ENCODE measurements at places on chromosomes 2 and 18.

- no peak for DNase-seq
- no peaks in the 10 kb centered on the region for H3K36me3 ChIP-seq
- no peaks in the 10 kb centered on the region for H3K27me3 ChIP-seq
- H3K27ac ChIP-seq: no peak overlapping the region
- no peaks in the 10 kb centered on the region for H3K4me1 ChIP-seq
Observed at GRCh38 chr2:194096402-194096801, 1560.6 kb upstream of the SLC39A10 start.

- H3K36me3 ChIP-seq: peaks cover 3% of the 10 kb centered on the region
- H3K4me1 ChIP-seq: peaks cover 33% of the 10 kb centered on the region
- H3K27me3 ChIP-seq: no peaks in the 10 kb centered on the region
- no peak for DNase-seq
- H3K4me3 ChIP-seq: no peak overlapping the region
- H3K27ac ChIP-seq: no peak overlapping the region
Observed at GRCh38 chr2:38634684-38635083, 31.2 kb upstream of the GALM start.

DNA sequence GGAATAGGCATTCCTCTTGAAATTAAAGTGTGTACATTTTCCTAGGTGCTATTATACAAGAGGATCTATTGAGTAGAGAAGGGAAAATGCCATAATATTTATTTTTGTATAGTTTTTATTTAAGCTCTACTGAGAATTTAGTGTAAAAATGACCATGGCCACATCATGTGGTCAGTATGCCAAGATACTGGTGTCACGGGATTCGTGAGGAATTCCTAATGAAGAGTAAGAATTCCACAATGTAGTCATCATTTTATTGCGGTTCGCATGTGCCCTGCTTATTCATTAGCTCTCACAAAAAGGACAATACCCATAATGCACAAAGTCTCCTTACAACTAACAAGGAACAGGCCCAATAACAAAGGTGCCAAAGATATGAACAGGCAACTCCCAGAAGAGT lies 39.3 kb upstream of the PARD3B start:
- no peak for DNase-seq
- H3K4me3 ChIP-seq: no peak overlapping the region
- H3K27ac ChIP-seq: no peak overlapping the region
- no peaks in the 10 kb centered on the region for H3K36me3 ChIP-seq

DNA sequence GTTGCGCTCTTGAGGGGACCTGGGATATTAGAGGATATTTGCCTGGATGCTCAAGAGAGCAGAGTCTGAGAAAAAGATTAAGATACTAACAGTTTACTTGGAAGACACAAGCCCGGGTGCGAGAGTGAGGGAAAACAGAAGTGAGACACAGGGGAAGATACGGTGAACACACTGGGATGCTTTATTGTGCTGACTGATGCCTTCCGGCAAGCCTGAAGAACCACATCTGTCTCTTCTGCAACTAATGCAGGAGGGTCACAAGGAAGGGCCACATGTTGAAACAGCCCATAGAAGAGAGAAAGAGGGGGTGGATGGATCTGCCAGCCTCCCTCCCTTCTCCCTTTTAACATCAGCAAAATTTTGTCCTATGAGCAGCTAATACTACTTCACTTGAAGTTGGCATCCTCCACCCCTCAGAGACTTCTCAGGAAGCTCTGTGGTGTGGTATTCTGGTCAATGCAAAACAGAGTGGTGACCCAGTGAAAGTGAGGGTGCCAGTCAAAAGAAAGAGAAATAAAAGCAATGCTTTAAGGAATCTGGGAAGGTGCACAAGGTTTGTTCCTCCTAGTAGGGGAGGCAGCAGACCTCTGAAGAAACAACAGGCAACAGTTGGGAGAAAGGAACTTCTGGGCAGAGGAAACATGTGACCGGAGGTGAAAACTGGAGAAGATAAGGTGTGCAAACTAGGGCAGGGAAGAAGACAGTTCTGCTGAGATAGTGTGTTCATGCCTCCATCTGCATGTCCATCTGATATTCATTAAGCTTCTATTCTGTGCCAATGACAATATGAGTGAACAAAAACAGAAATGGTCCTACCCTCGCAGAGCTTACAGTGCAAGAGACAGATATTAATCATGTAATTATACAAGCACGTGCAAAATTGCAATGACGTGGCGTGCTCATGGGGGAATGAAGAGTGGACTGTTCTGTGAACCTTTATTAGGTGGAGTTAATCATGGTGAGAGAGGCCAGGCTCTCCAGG lies 107.1 kb downstream of the LYPD6B start:
- DNase-seq: no peak
- H3K27me3 ChIP-seq: peaks cover 8% of the 10 kb centered on the region
- no peak overlapping the region for H3K27ac ChIP-seq
- H3K4me3 ChIP-seq: no peak overlapping the region

GRCh38 chr2:43328832-43329231 lies 102.4 kb upstream of the ZFP36L2 start:
- no peak for DNase-seq
- H3K27me3 ChIP-seq: no peaks in the 10 kb centered on the region
- no peak overlapping the region for H3K4me3 ChIP-seq
- no peaks in the 10 kb centered on the region for H3K4me1 ChIP-seq

Data from activated CD4-positive, alpha-beta T cell treated with anti-CD3 and anti-CD28 coated beads, Interleukin-2, amount 10 ng/mL, durations not matched to agents 24 days and 14 days (primary cell).